ENCODE measurements at places on chromosomes 3 and 15.

GRCh38 chr15:33068007-33068481 is 126.5 kb downstream of the FMN1 start:
- DNase-seq = peak; percentile 69

- DNase-seq = no peak
These were observed 223.4 kb downstream of the NR2F2 start for GRCh38 chr15:96553931-96554330.

DNA sequence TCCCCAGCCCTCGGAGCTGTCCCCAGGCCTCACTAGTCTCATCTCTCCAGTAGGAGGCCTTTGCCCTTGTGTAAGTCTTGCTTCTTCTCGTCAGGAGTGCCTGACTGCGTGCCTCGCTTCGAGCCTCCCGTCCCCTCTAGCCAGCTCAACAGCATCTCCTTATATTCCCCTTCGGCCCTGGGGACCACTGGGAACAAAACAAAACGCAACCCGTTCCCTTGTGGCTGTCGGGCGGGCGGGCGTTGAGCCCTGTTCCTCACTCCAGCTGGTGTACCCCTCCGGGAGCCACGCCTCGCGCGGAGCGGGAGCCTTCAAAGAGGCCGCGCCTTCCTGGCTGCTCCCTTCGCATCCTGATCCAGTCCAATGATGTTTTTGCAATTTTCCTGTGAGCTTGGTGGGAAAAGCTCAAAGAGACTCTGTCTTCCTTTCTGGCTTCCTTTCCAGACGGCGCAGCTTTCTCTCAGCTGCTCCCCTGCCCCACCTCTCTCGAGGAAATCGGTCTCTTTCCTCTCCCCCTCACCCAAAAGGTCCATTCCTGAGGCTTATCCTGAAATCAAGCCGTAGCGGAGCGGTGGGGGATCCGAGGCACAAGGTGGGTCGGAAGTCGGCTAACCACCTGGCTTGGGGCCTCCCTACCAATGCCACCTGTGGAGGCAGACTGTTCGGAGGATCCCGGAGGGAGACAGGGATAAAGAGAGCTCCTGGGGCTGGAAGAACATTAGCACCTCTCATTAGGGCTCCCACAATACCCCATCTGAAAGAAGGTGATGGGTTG is 33.4 kb upstream of the SRP14 start:
- DNase-seq = no peak

- DNase-seq = no peak
These were observed 11.1 kb downstream of the ATOSA start for GRCh38 chr15:52668133-52668532.

- no peak for DNase-seq
These were observed 195.2 kb downstream of the SLCO3A1 start for GRCh38 chr15:92048739-92049138.

GRCh38 chr3:123386477-123387040 is 62.3 kb downstream of the ADCY5 start:
- DNase-seq = no peak

- DNase-seq = peak; percentile 19
These were observed 57.6 kb upstream of the PLXND1 start for GRCh38 chr3:129663930-129664646.

- DNase-seq = no peak
These were observed 36.5 kb downstream of the RPLP1 start for GRCh38 chr15:69489073-69489571.

GRCh38 chr3:11989383-11990038 is 14.7 kb upstream of the SYN2 start:
- no peak for DNase-seq

DNA sequence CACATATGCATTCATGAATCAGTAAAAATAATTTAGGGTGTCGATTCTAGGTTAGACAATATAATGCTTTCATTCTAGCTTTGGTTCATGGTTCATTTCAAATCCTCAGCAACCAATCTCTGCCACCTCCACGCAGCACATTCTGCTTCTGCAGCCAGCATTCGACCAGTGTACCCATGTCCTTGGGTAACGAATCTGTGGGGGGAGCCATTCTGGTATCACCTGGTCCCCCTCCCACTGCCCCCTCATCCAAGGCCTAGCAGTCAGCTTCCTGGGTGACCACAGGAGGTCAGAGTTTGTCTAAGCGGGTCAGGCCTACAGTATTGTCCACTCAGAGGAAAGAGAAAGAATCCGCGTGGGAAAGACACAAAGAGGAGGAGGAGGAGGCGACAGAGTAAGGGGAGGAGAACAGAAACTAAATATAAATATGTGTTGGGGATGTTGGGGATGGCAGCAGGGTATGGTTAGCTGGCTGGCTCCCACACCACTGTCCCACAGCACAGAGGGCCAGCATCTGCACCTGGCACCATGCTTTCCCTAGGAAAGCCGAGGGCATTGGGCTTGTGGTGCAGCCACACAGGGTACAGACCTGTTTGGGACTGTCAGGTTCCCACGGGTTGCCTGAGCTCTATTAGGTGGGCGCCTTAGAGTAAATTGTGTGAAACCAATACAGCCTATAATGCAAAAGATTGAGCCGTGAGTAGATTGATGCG is 12.1 kb downstream of the PAK6 start:
- no peak for DNase-seq

- DNase-seq = no peak
These were observed 1.9 kb upstream of the KIF23 start for GRCh38 chr15:69412274-69412673.

DNA sequence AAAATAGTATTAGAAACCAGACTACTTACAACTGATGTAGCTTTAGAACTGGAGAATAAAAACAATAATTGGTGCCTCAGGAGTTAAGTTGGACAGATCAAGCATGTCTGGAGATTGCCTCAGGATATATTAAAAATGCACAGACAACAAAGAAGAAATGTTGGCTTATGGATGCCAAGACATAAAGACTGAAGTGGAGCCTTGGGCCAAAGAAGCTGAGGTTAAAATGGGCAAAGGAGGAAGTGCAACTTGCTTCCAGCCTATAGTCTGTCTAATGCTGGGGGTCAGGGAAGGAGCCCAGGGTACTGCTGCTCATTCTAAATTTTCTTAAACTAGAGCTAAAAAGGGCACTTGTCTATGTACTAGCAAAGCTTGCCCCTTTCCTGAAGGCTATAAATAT is 77.5 kb downstream of the ESYT3 start:
- no peak for DNase-seq

DNA sequence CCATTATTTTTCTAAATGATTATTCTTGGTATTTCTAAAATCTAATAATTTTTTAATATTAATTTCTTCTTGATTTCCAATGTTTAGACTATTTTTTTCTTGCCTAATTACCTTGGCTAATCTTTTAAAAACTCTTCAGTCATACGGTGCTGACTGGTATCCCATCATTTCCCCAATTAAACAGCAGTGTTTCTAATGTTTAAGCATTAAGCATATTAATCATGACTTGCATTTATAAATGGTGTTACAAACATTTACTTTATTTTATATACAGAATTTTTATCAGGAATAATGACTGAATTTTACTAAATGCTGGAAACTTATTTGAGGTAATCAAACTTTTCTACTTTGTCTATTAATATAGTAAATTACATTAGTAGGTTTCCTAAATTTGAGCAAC is 199.3 kb downstream of the ADAMTSL3 start:
- no peak for DNase-seq

- peak; percentile 48 for DNase-seq
These were observed 30.8 kb upstream of the MAP3K13 start for GRCh38 chr3:185332026-185332735.

- DNase-seq = no peak
These were observed 40.0 kb downstream of the PAQR5 start for GRCh38 chr15:69338535-69339213.

Measured in adipocyte (in vitro differentiated cells).